Activated CD4-positive, alpha-beta T cell treated with anti-CD3 and anti-CD28 coated beads for 36 hours (primary cell): ENCODE measurements at places on chromosomes 1 and 21. TPM values are rescaled to one million over a fixed set of nuclear protein-coding genes. Genes with fewer than 3 reads are reported as not detected.
A peak's percentile ranks its signal among the peaks of the same experiment; 100 is the strongest.

GRCh38 chr1:98437540-98437939 lies 224.0 kb upstream of the SNX7 start:
- H3K27me3 ChIP-seq: no peaks in the 10 kb centered on the region
- H3K4me1 ChIP-seq: no peaks in the 10 kb centered on the region
- H3K36me3 ChIP-seq: no peaks in the 10 kb centered on the region

- no peaks in the 10 kb centered on the region for H3K4me1 ChIP-seq
- DNase-seq: no peak
- peaks cover 2% of the 10 kb centered on the region for H3K36me3 ChIP-seq
- no peak overlapping the region for H3K4me3 ChIP-seq
- no peak overlapping the region for H3K27ac ChIP-seq
Observed at GRCh38 chr1:54556110-54556509, 8.1 kb downstream of the ACOT11 start.

DNA sequence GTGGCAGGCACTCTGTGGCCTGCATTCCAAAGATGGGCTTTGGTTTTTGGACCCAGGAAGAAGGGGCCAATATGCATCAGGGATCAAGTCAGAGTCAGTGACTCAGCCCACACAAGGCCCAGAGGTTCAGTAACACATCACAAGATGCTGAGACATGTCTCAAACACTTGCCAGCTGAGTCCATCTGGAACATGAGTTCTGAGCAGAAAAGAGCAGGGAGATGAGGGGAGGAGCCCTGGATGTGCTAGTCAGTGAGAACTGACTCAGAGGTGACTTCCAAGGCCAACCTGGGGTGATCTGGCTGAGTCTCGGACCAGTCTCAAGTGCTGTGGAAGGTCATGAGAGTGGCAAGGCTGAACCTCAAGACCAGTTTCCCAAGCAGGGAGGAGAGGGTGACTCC lies 150.1 kb downstream of the CDC7 start:
- no peak for DNase-seq
- H3K4me3 ChIP-seq: no peak overlapping the region
- H3K27ac ChIP-seq: no peak overlapping the region
- peaks cover 21% of the 10 kb centered on the region for H3K4me1 ChIP-seq

GRCh38 chr1:205680073-205680851 lies at the start of gene SLC45A3:
TSS of gene SLC45A3 (minus strand) at chr1:205680509. CDS start at chr1:205664656, 15,853 bp downstream.
- peak within 1 kb of the TSS; percentile 66 for H3K4me3 ChIP-seq
- H3K36me3 ChIP-seq: no peaks in the 10 kb centered on the region
- DNase-seq: peak; percentile 51
- peaks cover 8% of the 10 kb centered on the region for H3K4me1 ChIP-seq
- H3K27me3 ChIP-seq: peaks cover 17% of the 10 kb centered on the region

DNA sequence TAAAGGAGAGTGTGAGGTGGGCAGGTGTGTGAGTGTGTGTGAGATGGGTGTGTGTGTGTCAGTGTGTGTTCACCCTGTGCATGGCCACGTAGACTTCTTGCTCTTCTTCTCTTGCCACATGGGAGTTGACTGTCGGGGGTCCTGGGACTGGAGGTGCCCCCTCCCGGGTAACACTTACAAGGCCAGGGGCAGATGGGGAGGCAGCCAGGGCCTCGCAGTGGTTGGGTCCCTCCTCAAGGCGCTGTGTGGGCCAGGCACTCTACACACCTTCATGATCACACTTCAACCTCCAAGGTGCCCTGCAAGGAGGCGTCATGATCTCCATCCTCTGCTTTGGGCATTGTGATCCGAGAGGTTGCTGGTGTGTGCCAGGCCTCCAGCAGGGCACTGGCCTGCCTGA lies 2.3 kb downstream of the PLA2G2F start:
- H3K36me3 ChIP-seq: no peaks in the 10 kb centered on the region
- H3K4me1 ChIP-seq: no peaks in the 10 kb centered on the region

GRCh38 chr1:57492586-57493226 lies 68.8 kb upstream of the DAB1 start:
- no peak overlapping the region for H3K4me3 ChIP-seq
- H3K27ac ChIP-seq: no peak overlapping the region
- H3K27me3 ChIP-seq: peaks cover 9% of the 10 kb centered on the region

Gene CACNA1S
- not detected for total RNA-seq

Gene FCN3
- total RNA-seq: not detected

Gene TFF2
- not detected for total RNA-seq

- H3K27me3 ChIP-seq: peaks cover 19% of the 10 kb centered on the region
- H3K27ac ChIP-seq: no peak overlapping the region
- H3K4me1 ChIP-seq: no peaks in the 10 kb centered on the region
- DNase-seq: peak; percentile 49
Observed at GRCh38 chr1:5637171-5637570, 355.1 kb downstream of the NPHP4 start.

GRCh38 chr1:222759451-222760035 lies 22.5 kb downstream of the FAM177B start:
- no peak overlapping the region for H3K27ac ChIP-seq
- no peaks in the 10 kb centered on the region for H3K36me3 ChIP-seq
- H3K4me3 ChIP-seq: no peak overlapping the region

GRCh38 chr1:51699391-51699790 lies 82.5 kb downstream of the OSBPL9 start:
- H3K4me1 ChIP-seq: no peaks in the 10 kb centered on the region
- no peak for DNase-seq
- no peaks in the 10 kb centered on the region for H3K27me3 ChIP-seq
- no peak overlapping the region for H3K4me3 ChIP-seq
- H3K27ac ChIP-seq: no peak overlapping the region

Gene CFAP45
- total RNA-seq: 1.1 TPM

- no peak for DNase-seq
- H3K27me3 ChIP-seq: no peaks in the 10 kb centered on the region
- H3K36me3 ChIP-seq: no peaks in the 10 kb centered on the region
Observed at GRCh38 chr1:216742625-216743024, 19.4 kb upstream of the ESRRG start.

DNA sequence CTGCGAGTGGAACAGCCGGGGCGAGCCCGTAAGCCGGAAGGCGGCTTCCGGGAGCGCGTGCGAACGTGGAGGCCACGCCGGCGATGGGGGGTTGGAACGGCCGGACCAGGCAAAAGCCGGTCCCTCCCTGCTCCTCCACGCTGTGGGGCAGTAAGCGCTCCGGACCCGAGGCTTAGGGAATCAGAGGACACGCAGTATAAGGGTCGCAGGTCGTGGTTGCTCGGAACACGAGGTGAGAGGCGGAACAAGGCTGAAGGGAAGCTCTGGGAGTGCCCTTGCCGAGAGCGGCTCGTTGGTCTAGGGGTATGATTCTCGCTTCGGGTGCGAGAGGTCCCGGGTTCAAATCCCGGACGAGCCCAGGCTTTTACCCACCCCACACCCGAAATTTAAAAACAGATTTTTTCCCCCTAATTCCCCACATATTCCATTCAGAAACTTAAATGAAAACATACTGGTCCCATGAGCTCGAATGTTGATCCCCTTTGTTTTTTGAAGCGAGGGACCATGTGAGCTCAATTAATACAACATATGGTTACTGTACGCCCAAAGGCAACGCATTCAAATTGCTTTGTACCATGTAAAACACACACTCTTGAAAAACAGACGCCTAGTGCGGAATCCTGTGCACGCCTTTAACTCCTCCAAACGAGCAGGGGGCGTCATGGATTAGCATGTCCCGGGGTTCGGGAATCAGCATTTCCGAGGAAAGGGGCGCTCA lies 7.2 kb upstream of the MPZL1 start:
- peak overlapping the region; percentile 91 for H3K27ac ChIP-seq
- peaks cover 8% of the 10 kb centered on the region for H3K36me3 ChIP-seq
- H3K4me3 ChIP-seq: peak overlapping the region; percentile 83
- peaks cover 32% of the 10 kb centered on the region for H3K4me1 ChIP-seq
- H3K27me3 ChIP-seq: no peaks in the 10 kb centered on the region
- peak; percentile 92 for DNase-seq
